ENCODE measurements at places on chromosomes 5 and 9.

GRCh38 chr9:98080326-98080725, 23.8 kb downstream of the NANS start:
- no peak for DNase-seq

DNA sequence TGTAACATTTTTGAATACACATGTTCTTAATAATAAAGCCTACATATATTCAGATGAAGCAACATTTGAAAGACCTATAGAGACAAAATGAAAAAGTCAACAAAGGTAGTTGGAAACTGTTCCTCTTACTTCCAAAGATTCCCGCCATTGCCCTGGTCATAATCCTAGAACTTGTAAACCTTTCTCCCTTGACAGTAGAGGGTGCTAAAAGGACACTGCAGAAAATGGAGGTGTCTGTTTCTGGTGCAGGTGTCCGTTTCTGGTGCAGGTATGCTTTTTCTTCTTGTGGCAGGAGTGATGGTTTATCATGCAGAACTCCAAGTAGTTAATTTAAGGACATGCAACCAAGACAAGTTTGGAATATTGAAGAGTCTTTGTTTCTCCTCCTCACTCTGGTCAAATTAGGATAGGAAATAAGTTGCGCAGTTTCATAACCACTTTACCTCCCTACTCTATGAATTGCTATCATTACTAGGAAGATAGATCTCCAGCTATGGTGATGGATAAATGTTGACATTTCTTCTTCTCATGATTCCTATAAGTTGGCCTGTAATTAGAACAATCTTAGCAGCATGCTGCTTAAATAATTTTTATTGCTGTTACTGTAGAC, 56.0 kb upstream of the FAM174A start:
- no peak for DNase-seq

- DNase-seq = no peak
Measured at GRCh38 chr5:61055434-61056006, 106.7 kb downstream of the SMIM15 start.

DNA sequence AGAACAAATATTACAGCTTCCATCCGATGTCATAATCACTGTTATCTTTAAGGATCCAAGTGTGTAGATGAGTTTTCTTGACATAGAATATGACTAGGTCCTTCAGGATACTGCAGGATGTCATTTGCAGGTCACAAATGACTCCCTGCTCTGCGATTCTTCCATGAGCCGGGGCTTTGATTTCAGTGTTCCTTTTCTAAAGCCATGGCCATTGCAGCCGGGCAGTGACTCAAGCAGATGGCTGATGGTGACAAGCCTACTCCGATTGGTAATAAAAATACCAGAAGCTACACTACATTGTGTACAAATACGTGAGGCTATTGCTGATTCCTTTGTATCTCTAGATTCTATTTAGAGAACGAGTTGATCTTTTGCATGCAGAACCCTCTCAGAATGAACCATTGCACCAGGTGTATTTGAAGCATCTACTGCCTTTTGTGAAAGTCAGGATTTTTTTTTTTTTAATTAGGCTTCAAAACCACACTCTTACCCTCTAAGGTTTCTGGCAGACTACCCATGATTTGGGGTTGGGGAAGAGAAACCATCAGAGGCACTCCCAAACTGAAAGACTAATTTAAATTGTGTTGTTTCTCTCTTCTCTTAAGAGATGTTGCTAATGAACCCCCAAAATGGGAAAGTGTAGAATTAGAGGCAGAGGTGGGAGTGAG, 271.0 kb upstream of the ADRA1B start:
- no peak for DNase-seq

DNA sequence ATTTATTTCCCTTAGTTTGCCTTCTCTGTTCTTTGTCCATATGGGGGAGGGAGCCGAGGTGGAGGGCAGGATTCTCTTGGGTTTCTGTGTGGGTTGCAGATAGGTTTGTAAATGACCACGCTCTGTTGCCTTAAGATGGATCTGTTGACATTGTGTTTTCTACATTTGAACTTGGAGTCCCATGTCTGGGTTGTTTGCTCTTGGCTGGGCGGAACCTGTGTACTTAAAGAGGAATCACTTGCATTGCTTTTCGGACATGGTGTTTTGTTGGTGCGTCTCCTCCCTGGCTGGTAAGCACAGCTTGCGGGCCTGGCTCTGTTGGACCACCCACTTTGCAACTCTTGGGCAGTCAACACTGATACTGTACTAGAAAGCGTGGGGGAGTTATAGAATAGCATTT, 45.9 kb downstream of the EHMT1 start:
- DNase-seq = no peak

DNA sequence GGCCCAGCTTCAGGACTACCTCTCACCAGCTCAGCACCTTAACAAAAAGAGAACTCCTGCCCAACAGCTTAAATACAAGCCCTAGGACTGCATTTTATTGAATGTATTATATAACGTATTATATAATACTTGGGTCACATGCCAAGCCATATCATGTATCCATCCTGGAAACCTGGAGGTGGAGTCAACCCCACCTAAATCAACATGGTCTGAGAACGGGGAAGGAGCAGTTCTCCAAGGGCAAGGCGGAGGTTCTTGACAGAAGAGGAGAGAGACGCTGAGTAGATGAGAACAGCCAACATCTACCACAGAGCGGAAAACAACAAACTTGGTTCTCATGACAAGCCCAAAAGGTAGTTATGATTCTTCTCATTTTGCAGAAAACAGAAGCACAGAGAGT, 163.4 kb downstream of the FGF18 start:
- no peak for DNase-seq

DNA sequence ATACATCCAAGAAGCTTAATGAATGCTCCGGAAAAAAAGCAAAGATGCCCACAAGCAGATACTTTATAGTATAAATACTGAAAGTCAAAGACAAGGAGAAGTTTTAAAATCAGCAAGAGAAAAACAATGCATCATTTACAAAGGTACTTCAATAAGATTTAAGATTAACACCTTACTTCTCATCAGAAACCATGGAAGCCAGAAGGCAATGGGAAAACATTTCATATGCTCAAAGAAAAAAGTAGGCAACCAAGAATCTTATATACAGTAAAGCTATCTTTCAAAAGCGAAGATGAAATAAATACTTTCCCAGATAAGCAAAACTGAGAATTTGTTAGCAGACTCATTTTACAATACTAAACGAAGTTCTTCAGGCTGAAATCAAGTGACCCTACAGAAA, 51.1 kb downstream of the ABHD17B start:
- DNase-seq = no peak

GRCh38 chr9:114652776-114653555, 4.6 kb downstream of the TEX53 start:
- DNase-seq = no peak

GRCh38 chr9:110179734-110180133, 28.2 kb downstream of the C9orf152 start:
- DNase-seq = no peak

DNA sequence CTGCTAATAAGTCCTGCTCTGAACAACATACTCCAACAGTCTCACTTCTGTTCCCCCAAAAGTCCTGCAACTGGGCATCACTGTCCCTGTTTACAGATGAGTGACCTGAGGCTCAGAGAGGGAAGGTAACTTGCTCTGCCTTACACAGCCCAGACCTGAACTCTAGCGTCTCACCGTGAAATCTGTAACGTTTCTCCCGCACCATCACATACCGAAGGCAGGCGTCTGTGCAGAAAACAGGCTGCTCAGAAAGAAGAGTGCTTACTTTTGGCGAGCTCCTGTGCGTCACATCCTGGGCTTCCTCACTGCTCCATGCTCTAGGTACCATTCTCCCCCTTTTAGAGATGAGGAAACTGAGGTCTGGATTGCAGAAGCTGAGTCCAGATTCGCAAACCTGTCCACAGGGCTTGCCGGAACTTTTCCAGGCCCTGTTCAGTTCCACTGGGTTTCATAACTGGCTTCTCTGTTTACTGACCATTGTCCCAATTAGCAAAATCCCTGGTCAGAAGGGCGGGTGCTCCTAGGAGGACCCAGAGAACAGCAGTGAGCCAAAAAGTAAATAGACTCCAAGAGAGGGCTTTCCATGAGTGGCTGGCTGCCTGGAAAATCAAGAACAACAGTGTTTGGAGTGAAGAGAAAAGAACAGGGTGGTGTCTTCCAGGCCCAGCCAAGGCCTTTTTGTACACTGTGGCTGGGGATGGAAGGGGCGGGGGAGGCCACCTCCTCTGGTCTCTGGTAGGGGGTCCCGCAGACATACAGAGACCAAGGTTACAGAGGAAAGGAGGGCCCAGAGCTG, 27.1 kb downstream of the GSN start:
- DNase-seq = no peak

DNA sequence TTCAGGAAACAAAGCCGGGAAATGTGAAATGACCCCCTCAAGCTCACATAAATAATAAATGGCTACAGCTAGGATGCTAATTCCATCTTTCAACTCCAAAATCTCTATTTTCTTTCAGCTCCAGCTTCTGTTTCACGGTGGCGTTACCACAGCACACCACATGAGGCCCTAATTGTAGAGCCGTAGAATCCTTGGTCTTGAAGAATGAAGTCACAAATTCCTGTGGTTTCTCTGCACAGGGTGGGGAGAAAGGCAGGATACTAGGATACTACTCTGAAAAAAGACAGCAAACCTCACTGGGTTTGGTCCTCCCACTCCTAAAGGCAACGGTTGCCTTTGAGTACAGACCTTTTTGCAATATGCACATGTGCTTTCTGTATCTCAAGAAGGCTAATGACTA, 13.9 kb upstream of the RARS1 start:
- no peak for DNase-seq

GRCh38 chr9:129751841-129752801, 721 bp downstream of the PTGES start:
- DNase-seq = no peak

DNA sequence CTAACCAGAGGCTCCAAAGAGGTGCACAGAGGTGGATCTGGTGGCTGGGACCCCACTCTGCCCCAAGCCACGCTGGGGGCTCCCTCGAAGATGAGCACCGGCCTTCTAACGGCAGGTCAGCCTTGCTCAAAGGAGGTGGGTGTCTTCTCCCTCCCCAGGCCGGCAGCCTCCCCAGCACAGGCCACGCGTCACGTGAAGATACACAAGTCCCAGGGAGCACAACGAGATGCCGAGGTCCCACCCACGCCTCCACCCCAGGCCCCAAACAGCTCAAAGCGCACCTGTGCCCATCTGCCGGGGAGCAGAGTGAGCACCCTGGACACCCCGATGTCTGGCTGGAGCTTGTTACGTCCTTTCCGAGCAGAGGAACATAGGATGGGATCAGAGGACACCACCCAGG, 12.1 kb downstream of the PNPLA7 start:
- DNase-seq = no peak

- no peak for DNase-seq
Measured at GRCh38 chr5:8958602-8959001, 587.3 kb downstream of the SEMA5A start.

DNA sequence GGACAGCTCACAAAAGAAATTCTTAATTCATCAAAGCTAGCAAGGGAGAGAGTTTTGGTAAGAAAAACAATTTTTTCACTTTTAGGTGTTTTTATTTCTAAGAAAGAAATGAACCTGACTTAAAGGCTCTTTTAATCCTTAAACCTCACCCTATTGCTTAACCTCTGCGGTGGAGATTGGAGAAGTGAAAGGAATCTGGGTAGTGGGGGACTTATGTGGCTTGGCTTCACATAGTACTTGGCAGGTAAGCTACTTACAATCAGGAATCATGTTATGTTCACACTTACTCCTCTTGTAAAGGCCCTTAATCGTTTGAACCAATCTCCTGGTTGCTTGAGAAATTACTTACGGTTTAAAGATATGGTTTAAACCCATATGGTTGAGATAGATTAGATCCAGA, 104.8 kb downstream of the ISOC1 start:
- no peak for DNase-seq

GRCh38 chr5:135609981-135610380, 31.2 kb upstream of the CXCL14 start:
- no peak for DNase-seq

DNA sequence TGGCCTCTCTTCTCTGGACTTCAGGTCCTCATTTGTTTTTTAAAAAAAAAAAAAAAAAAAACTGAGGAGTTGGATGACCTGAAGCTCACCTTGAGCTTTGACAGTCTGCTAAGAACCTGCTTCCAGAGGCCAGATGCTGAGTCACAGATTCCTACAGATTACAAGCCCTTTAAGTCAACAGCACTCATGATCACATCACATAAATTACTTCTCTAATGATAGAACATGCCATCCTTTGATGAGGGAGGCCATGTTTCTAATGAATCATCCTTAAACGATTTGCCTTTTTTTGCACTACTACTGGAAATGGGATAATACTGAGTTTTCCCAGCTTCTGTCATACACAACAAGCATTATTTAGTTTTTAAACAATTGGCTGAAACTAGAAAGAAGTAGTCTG, 34.2 kb upstream of the MYOT start:
- no peak for DNase-seq

DNA sequence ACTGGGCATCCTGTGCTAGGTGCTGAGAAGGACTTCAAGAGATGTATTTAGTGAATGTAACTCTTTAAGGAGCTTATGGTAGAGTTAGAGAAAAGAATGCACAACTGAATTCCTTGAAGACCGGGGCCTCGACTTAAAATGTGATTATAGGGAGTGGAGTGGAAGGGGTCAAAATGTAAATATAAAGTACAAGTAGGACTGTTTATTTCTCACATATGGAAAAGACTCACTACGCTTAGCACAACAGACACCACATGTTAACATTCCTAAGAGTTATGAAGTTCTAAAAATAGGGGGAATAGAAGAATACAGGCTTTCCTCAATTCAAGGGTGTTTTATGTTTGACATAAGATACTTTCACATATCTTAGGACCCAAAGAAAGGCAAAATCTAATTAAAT, 117.8 kb upstream of the OSMR start:
- DNase-seq = no peak

DNA sequence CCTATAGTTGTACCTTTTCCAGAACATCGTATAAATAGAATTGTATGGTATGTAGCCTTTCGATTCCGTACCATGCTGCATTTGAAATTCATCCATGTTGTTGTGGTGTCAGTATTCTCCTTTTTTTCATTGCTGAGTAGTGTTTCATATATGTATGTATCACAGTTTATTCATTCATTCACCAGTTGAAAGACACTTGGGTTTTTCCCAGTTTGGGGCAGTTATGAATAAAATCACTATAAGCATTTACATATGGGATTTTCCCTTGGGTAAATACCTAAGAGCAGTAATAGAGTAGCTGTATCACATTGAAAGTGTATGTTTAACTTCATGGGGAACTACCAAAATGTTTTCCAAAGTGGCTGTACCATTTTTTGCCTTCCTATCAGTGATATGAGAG, 16.1 kb upstream of the FKTN start:
- no peak for DNase-seq

GRCh38 chr9:105047742-105048041, 119.7 kb upstream of the ABCA1 start:
- no peak for DNase-seq

- no peak for DNase-seq
Measured at GRCh38 chr5:74934949-74935751, 69.0 kb upstream of the FAM169A start.

GRCh38 chr5:123505633-123506032, 6.3 kb upstream of the CSNK1G3 start:
- DNase-seq = no peak
